ENCODE measurements at places on chromosomes 5 and 9.
A peak's percentile ranks its signal among the peaks of the same experiment; 100 is the strongest.

DNA sequence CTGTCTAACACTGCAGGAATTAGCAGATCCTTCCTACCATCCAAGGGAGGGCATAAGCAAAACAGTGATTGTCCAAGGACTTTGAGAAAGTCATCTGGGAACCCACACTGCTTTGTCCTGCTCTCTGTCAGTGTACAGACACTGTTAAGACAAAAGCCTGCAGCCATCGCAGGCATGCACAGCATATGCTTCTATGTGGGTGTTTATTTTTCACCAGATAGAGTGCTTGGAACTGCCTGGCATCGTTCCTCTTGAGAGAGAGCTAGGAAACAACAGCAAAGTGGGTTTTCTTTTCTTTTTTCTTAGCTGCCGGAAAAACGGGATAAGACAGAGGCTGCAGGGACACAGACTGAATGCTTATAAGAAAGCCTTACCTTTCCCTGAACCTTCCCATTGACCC, 212.3 kb downstream of the ICE1 start:
- DNase-seq: no peak

- DNase-seq: peak; percentile 74
Observed at GRCh38 chr5:145471831-145472612, 363.1 kb downstream of the PRELID2 start.

- no peak for DNase-seq
Observed at GRCh38 chr9:124293718-124294506, 36.2 kb downstream of the NEK6 start.

DNA sequence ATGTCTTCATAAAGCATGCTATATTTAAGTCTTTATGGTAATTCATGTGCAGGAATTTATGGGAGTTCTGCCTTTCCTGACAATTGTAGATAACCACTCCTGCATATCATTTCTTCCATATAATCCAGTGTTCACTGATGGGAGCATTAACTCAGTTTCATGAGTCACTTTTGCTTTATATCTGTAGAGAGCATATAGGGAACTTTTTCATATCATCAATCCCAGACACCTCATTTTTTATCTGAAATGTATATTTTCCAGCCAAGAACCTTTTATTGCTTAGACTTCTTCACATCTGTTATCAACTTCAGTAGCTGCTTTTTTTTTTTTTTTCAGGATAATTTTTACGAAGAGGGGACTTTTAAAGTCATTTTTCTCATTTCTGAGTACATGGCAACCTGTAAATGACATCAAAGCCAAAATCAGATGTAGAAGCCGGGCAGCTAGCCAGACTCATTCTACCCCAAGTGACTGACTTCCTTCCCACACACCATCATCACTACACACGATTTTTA, 41.1 kb downstream of the NFX1 start:
- DNase-seq: peak; percentile 91

- DNase-seq: no peak
Observed at GRCh38 chr5:132417010-132417439, 47.5 kb downstream of the SLC22A5 start.

DNA sequence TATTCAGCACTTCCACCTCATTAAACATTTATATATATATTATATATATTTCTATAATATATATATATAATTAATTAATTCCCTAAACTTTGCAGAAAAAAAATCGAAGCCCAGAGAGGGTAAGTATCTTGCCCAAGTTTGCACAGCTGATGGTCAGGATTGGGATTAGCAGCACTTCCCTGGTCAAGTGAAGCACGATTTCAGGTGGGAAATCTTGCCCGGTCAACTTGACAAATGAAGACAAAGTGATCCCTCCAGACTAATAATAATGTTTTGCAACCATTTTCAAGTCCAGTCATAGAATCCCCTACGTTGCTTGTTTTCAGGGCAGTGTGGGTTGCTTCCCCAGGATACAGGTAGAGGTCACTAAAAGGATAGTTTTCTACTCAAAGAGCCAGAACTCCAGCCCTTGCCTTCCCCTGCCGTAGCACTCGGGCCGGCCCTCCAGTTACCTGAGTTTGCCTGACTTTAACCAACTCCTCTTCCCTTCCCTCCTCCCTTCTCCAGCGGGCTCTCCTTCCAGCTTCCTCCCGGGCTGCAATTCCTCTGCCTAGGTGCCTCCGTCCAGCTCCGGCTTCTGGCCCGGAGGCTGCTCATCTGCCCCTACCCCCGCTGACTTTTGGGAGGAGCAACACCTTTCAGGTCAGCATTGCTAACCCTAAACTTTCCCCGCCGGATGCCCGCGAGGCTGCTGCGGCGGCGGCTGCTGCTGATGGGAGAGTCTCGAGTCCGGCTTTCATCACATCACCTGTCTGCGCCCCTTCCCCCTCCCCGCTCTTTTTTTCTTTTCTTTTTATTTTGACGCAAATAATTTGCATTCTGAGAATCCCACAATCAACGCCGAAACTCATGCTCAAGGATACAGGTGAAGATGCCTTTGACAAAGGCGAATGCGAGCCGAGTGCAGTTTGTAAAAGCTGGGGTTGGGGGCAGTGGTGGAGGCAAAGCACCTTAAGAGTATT, 930 bp downstream of the PRLR start:
- DNase-seq: peak; percentile 6

GRCh38 chr5:177303121-177303924, at the start of the genes PRELID1 and RAB24:
TSS of gene PRELID1 (plus strand) at chr5:177303799. CDS start at chr5:177303986, 187 bp downstream.
TSS of gene RAB24 (minus strand) at chr5:177303719. CDS start at chr5:177303288, 431 bp downstream.
- peak; percentile 89 for DNase-seq

All from OCI-M1 (cell line).